Left lung (tissue), 14 donors: ENCODE measurements at places on chromosomes 3 and 15.

- peak; percentile 49 for DNase-seq
Observed at GRCh38 chr3:102163039-102163817, 271.6 kb upstream of the ZPLD1 start.

DNA sequence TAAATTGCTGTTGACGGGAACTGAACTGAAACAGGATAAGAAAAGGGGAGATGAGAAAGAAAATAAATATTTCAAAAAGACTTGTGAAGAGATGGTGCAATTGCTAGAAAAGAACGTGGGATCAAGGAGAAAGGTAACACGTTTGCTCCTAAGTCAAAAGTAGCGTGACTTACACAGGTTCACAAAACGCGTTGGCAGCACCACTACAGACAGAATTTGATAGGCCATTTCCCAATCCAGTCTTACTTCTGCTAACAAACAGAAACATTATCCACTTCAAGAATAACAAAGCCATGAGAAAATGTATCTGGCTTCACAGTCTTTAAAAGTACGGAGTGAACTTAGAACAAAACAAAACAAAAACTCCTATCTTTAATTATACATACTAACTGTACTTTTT, 75.5 kb downstream of the DPH6 start:
- DNase-seq: no peak

GRCh38 chr3:35665390-35666055, 26.2 kb downstream of the ARPP21 start:
- no peak for DNase-seq

DNA sequence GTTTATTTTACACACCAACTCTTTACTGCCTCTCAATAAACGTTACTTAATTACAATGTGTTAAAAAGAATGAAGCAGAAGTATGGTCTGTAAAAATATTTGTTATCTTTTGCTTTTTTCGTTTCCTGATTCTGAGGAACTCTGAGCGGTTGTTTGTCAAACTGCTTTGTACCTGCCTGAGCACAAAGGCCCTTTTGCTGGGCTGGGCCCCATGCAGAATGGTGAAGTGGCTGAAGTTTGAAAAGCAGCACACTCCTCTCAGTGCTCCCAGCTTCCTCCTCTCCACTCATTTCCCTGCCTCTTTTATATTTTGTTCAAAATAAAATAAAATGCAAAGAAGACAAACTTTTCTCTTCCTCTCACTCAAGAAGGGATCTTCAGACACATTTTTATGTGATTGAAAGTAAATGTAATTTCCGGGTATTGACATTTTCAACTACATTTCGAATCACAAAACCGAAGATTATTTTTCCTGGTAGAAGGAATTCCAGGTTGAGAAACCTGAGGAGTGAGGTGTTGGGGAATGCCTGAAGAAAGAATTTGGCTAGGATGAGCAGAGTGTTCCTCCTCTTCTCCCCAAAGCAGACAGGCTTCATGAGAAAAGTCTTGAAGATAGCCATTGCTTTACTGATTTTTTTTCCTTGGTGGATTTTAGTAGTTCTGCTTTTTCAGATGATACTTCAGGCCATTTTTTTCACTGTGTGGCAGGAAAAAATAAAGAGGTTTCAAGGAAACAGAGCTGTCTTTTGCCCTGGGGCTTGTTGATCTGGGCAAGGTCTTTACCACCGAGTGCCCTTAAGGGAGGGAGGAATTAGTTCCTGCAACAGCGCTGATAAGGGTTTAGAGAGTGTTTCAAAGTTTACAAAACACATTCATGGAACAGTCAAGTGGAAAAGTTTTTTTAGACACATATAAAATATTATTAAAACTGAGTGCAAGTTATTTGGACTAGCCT, 229.8 kb downstream of the NFKBIZ start:
- peak; percentile 49 for DNase-seq

DNA sequence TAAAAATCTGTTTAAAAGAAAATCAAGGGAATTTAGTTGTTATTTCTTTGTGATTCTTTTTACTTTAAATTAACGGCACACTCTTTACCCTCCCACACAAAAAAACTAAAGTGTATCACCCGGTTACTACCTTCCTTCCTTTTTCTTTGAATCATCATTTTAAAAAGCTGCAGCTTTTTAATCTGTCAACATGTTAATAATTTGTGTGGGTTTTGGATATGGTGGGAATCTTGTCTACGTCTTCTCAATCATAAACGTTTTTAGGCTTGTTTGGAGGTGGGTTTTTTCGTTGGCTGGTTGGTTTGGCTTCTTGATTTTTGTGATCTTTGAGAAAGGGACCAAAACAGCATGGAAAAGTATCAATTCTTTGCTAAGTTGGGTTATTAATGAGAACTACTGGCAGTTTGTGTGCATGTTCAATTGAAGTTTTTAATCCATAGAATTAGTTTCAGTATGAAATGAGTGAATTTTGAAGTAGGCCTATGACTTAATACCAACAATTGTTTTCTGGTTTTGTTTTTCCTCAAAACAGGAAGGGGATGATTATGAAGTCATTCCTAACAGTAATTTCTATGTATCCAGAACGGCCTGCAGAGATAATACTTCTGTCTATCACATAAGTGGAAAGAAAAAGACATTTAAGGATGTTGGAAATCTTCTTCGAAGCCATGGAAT, 4.5 kb downstream of the SMC4 start:
- no peak for DNase-seq
